NCI-H69 (cell line): ENCODE measurements at places on chromosomes 3 and 15.

DNA sequence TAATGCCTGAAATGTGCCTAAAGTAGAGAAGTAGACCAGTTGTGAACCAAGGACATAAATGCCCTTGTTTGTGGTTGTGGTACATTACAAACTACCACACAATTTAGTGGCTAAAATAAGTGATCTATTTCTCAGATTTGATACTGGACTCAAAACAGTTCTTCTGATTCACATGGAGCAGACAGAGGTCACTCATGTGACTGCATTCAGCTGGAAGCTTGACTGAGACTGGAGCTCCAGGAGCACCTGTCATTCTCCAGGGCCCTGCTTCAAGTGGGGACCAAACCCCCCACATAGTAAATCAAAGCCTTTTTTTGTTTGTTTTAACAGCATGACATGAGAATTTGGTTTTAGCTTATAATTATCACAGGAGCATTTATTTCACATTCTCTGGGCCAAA lies 301.2 kb downstream of the OXSM start:
- peak; percentile 83 for DNase-seq

DNA sequence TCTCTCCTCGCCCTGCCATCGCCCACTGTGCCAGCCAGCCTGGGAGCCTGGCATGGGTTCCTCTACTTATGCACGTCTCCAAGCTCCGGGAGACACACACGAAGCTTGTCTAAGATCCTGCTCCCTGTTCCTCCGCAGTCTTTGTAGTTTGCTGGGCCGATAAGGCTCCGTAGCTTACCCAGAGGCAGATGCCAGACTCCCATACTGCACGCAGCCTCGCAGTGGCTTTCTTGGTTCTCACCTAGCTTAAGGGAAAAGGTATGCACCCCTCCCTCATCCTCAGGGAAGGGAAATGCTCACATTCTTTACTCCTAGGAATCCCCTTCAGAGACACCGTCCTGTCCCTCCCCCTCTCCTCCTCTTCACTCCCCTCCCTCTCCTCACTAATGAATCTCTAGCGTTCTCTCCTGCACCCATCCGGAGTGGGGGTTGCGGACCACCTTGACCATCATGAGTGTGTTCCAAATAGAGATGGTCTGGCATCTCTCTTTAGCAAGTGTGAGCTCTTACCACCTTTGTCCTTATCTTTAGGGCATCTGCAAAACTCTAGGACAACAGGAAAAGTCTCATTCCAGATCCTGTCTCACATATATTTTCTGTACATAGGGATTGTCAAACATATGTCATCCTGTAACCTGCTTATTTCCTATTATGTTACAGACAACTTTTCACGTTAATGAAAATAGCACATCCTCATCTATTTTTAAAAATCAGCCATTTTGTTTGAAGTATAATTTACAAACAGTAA lies 56.5 kb downstream of the TMEM266 start:
- no peak for DNase-seq

DNA sequence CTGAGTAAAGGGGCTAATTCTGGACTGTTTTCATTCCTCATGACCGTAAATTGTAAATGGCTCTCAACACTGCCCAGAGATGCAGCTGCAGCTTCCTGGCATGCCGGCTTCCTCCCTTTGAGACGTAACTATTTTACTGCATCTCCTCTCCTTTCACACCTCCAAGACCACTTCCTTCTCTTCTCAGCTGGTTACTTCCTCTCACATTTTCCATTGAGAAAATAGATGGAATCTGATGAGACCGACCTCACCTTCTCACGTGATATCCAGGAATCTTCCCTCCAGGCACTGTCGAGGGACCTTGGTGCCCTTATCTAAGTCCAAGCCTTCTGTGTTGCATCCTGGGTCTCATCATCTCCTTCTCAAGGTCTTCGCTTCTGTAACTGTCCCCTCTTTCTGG lies 12.7 kb downstream of the LYSMD4 start:
- no peak for DNase-seq

DNA sequence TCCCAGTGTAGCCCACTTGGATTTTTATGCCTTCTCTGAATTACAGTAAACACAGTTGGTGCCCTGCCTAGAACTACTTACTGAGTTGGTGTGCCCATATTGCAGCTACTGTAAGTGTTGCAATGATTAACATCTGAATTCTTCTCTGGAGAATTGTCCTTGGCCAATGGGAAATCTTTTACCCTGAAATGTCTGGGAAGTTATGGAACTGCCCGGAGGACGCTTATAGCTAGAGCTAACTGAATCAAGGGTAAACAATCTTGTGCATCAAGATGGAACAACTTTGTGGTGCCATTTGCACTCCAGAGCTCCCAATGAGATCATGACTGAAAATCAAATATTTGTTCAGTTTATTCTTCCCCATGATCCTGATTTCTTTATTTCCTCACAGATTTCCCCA lies 246.7 kb upstream of the CBLB start:
- no peak for DNase-seq

GRCh38 chr3:23114432-23114831 lies 88.7 kb upstream of the UBE2E2 start:
- no peak for DNase-seq

- DNase-seq = peak; percentile 86
These were observed 31.6 kb downstream of the BTD start for GRCh38 chr3:15633159-15633558.
